ENCODE measurements at places on chromosomes 1 and 21. TPM values are rescaled to one million over a fixed set of nuclear protein-coding genes. Genes with fewer than 3 reads are reported as not detected.

The KCNA3 gene
- not detected for total RNA-seq

The S100A3 gene
- 0.81 TPM for total RNA-seq

The HCRTR1 gene
- total RNA-seq: not detected

The PTGFR gene
- total RNA-seq: 11.1 TPM

The RPTN gene
- total RNA-seq: not detected

The MAN1C1 gene
- total RNA-seq: not detected

The LRRIQ3 gene
- total RNA-seq: 0.12 TPM

The AK5 gene
- 10.9 TPM for total RNA-seq

The LEFTY1 gene
- not detected for total RNA-seq

The NR5A2 gene
- not detected for total RNA-seq

The OR2L2 gene
- 0.16 TPM for total RNA-seq

The TTC39A gene
- total RNA-seq: 0.82 TPM

The ATP1A4 gene
- total RNA-seq: not detected

The PYGO2 gene
- 10.3 TPM for total RNA-seq

The DNALI1 gene
- total RNA-seq: not detected

The DNTTIP2 gene
- total RNA-seq: 13.9 TPM

The C1QB gene
- not detected for total RNA-seq

The HSF2BP gene
- 2.4 TPM for total RNA-seq

The TRIM62 gene
- 3.2 TPM for total RNA-seq

The TEDDM1 gene
- not detected for total RNA-seq

The FGR gene
- total RNA-seq: not detected

The NTMT2 gene
- total RNA-seq: not detected

The CFHR4 gene
- not detected for total RNA-seq
